ENCODE measurements at places on chromosomes 12 and 14. TPM values are rescaled to one million over a fixed set of nuclear protein-coding genes. Genes with fewer than 3 reads are reported as not detected.

GRCh38 chr12:113381220-113381619, 22.5 kb downstream of the SDS start:
- H3K27me3 ChIP-seq, result no peaks in the 10 kb centered on the region
- H3K27ac ChIP-seq, result no peak overlapping the region
- H3K36me3 ChIP-seq, result peaks cover 27% of the 10 kb centered on the region
- H3K4me3 ChIP-seq, result no peak overlapping the region
- no peaks in the 10 kb centered on the region for H3K4me1 ChIP-seq

DNA sequence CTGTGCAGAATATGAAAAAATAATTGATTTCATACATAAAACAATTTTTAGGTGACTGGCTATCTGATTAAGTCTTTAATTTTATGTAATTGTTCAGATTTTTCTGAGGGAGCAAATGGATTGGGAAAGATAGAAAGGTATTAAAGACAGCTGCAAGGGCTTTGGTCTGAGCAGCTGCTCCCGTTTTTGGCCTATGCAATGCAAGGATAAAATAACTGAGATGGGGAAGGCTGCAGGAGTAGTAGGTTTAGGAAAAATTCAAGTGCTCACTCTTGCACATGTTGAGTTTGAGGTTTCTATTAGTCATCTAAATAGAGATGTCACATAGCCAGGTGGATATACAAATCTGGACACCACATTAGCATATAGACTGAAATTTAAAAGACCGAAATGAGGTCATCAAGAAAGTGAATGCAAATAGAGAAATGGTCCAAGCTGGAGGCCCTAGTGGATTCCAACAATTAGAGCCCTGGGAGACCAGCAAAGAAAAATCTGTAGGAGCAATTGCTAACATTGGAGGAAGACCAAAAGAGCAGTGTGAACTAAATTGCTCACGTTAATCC, 144.0 kb downstream of the PPFIA2 start:
- H3K36me3 ChIP-seq, result no peaks in the 10 kb centered on the region
- no peak overlapping the region for H3K4me3 ChIP-seq
- no peaks in the 10 kb centered on the region for H3K27me3 ChIP-seq
- no peaks in the 10 kb centered on the region for H3K4me1 ChIP-seq

- no peaks in the 10 kb centered on the region for H3K4me1 ChIP-seq
- no peak overlapping the region for H3K4me3 ChIP-seq
- no peaks in the 10 kb centered on the region for H3K27me3 ChIP-seq
These were observed 13.6 kb upstream of the AMN start for GRCh38 chr14:102908766-102909455.

- H3K27me3 ChIP-seq, result no peaks in the 10 kb centered on the region
- no peak overlapping the region for H3K4me3 ChIP-seq
- H3K27ac ChIP-seq, result no peak overlapping the region
- H3K36me3 ChIP-seq, result no peaks in the 10 kb centered on the region
These were observed 277.5 kb downstream of the ALG10 start for GRCh38 chr12:34299802-34300193.

DNA sequence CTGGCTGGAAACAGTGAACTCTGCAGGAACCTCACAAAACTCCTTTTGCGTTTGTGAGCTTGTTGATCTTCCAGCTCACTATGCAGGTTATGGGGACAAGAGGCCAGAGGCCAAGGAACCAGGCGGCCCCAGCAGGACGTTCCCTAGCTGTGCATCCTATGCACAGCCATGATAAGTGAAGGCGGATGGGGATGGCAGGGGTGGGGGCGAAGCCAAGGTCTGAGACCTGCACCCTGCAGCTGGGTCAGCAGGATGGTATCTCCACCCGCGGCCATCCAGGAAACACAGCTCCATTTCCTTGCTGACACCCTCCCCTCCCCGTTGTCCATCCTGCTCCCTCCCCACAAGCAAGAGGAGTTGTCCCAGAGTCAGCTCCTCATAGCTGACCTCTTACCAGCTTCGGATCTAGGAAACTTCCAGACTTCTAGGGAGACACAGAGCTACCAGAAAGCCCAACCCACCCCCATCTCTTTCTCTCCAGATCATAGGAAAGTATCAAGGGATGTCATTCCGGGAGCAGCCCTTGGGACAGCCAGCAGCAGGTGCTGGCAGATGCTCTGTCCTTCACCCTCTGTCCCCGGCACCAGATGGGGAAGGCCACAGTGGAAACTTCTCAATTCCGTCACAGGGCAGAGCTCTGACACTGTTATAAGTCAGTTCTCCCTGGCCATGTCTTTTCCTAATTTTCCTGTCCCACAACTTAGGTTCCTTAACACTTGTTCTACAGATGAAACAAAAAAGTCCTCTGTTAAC, 9.4 kb downstream of the ZBTB39 start:
- no peaks in the 10 kb centered on the region for H3K27me3 ChIP-seq
- peaks cover 3% of the 10 kb centered on the region for H3K36me3 ChIP-seq
- peaks cover 14% of the 10 kb centered on the region for H3K4me1 ChIP-seq
- no peak overlapping the region for H3K27ac ChIP-seq
- DNase-seq, result no peak

KRT6C gene
- total RNA-seq, result not detected

DNA sequence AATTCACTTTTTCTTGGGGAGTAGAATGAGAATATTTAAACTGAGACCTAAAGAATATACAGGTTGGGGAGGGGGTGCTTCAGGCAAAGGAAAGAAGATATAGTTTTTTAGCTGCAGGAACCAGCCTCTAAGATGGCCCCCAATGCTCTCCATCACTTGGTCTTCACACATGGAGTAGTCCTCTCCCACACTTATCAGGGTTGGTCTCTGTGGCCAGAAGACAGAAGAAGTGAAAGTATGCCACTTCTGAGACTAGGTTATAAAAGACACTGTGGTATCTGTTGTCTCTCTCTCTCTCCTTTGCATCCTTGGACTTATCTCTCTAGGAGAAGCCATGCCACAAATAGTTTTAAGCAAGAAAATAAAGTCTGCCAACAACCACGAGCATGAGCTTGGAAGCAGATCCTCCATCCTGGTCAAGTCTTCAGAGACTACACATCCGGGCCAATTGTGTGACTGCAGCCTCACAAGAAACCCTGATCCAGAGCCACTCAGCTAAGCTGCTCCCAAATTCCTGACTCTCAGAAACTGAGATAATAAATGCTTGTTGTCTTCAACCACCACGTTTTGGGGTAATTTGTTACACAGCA, 18.0 kb downstream of the PUS7L start:
- H3K27ac ChIP-seq, result peak overlapping the region; percentile 59
- H3K4me1 ChIP-seq, result peaks cover 59% of the 10 kb centered on the region

GRCh38 chr14:84694161-84694560, 835.8 kb upstream of the FLRT2 start:
- H3K36me3 ChIP-seq, result no peaks in the 10 kb centered on the region
- H3K4me1 ChIP-seq, result no peaks in the 10 kb centered on the region
- DNase-seq, result no peak

GRCh38 chr12:107475900-107476299, 209.7 kb upstream of the PWP1 start:
- no peaks in the 10 kb centered on the region for H3K36me3 ChIP-seq
- H3K4me3 ChIP-seq, result no peak overlapping the region

PRR4 gene
- total RNA-seq, result 2.7 TPM

- no peak for DNase-seq
- no peaks in the 10 kb centered on the region for H3K36me3 ChIP-seq
- no peaks in the 10 kb centered on the region for H3K27me3 ChIP-seq
- H3K4me3 ChIP-seq, result no peak overlapping the region
These were observed 1278.1 kb downstream of the AACS start for GRCh38 chr12:126343321-126343720.

SIVA1 gene
- 57.2 TPM for total RNA-seq

- H3K4me1 ChIP-seq, result peaks cover 24% of the 10 kb centered on the region
- H3K4me3 ChIP-seq, result no peak overlapping the region
- H3K27me3 ChIP-seq, result no peaks in the 10 kb centered on the region
These were observed 126.6 kb downstream of the CHST11 start for GRCh38 chr12:104583301-104583700.

DNA sequence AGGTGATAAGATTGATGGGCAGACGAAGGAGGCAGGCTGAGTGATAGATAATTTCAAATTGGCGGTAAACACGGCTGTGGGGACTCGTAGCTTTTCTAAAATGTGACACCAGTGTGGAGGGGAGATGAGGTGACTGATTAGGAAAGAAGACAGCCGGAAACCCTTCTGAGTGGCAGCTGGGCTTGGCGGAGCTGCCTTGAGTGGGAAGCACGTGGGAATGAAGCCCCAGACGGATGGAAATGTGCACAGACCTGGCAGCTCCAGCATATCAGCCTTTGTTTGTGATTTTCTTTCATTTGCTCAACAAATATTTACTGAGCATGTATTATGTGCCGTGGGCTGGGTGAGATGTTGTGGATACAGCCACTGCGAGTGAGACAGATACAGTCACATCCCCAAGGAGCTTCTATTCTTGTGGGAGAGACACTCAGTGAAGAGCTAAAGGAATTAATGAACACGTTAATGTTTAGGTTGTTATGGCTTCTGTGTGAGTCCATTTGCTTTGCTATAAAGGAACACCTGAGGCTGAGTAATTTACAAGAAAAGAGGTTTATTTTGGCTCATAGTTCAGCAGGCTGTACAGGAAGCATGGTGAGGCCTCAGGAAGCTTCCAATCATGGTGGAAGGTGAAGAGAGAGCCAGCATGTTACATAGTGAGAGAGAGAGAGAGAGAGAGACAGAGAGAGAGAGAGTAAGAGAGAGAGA, 65.5 kb upstream of the LHX5 start:
- no peak for DNase-seq
- no peak overlapping the region for H3K4me3 ChIP-seq
- no peak overlapping the region for H3K27ac ChIP-seq
- H3K27me3 ChIP-seq, result no peaks in the 10 kb centered on the region

CACNA1C gene
- total RNA-seq, result 19.2 TPM

DNA sequence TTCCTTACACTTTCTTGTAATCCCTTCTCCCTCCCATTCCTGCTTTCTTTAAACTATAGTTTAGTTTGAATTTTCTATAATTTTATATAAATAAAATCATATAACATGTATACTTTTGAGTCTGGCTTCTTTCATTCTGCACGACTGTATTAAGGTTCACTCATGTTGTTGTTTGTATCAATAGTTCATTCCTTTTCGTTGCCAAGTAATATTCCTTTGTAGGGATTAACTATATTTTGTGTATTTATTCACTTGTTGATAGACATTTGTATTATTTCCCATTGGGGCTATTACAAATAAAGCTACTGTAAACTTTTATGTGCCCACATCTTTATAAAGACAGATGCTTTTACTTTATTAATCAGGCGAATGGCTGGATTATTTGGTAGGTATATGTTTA, 39.4 kb upstream of the TBC1D15 start:
- peaks cover 1% of the 10 kb centered on the region for H3K27me3 ChIP-seq
- no peak for DNase-seq
- no peak overlapping the region for H3K27ac ChIP-seq
- H3K36me3 ChIP-seq, result no peaks in the 10 kb centered on the region

- H3K4me3 ChIP-seq, result no peak overlapping the region
- no peaks in the 10 kb centered on the region for H3K4me1 ChIP-seq
- no peak for DNase-seq
- no peaks in the 10 kb centered on the region for H3K36me3 ChIP-seq
- H3K27ac ChIP-seq, result no peak overlapping the region
These were observed 19.1 kb upstream of the ACVR1B start for GRCh38 chr12:51932218-51933076.

GRCh38 chr14:87178277-87178676, 814.7 kb downstream of the GALC start:
- H3K27ac ChIP-seq, result no peak overlapping the region
- no peak for DNase-seq
- no peaks in the 10 kb centered on the region for H3K36me3 ChIP-seq
- no peaks in the 10 kb centered on the region for H3K27me3 ChIP-seq
- H3K4me1 ChIP-seq, result no peaks in the 10 kb centered on the region

DNA sequence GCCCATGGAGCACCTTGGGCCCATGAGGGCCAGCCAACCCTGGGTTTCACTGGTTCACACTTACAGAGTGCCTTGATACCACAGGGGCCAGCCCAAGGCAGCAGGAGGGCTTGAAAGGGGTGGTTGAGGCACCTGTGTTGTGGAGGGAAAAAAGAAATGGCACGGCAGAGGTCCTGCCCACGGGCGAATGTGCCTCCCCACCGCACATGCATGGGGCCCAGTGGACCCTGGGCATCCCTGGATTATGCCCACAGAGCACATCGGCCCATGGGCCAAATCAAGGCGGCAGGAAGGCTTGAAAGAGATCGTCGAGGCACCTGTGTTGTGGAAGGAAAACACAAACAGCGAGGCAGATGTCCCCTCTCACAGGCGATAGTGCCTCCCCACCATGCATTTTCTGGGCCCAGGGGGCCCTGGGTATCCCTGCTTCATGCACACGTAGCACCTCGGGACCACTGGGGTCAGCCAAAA, 378.1 kb downstream of the ALG10 start:
- no peak overlapping the region for H3K27ac ChIP-seq
- H3K36me3 ChIP-seq, result no peaks in the 10 kb centered on the region
- DNase-seq, result peak; percentile 17
- no peak overlapping the region for H3K4me3 ChIP-seq
- H3K27me3 ChIP-seq, result no peaks in the 10 kb centered on the region

GRCh38 chr14:70067810-70068209, 120.9 kb downstream of the SLC8A3 start:
- no peak overlapping the region for H3K27ac ChIP-seq
- H3K27me3 ChIP-seq, result peaks cover 9% of the 10 kb centered on the region
- H3K4me1 ChIP-seq, result no peaks in the 10 kb centered on the region
- H3K4me3 ChIP-seq, result no peak overlapping the region

TBC1D30 gene
- 0.72 TPM for total RNA-seq

NFATC4 gene
- total RNA-seq, result 101 TPM

DNA sequence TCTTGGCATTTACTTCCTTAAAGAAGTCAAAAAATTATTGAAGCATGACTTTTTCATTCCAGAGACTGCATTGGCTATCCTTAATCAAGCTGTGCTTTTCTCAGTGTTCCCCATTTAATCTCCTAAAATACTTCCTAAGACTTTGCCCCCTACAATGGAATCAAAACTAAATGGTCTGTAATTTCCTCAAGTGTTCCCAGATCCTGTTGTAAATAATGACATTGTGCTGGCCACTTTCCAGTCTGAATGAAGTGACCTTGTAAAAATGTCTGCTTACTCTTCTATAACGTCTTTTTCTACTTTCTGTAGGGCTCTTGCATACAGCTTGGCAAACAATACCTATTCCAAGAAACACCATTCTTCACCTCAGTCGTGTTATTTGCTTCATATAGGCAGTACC, 45.3 kb upstream of the MBIP start:
- no peak overlapping the region for H3K4me3 ChIP-seq
- H3K27ac ChIP-seq, result no peak overlapping the region
- no peak for DNase-seq
- H3K36me3 ChIP-seq, result no peaks in the 10 kb centered on the region

DNA sequence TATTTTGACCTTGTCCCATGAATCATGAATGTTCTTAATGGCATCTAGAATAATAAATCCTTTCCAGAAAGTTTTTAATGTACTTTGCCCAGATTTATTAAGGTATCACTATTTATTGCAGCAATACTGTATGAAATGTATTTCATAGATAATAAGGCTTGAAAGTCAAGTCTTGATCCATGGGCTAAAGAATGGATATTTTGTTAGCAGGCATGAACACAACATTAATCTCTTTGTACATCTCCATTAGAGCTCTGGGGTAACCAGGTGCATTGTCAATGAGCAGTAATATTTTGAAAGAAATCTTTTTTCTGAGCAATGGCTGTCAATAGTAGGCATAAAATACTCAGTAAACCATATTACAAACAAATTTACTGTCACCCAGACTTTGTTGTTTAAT, 141.6 kb upstream of the RPL10L start:
- H3K4me3 ChIP-seq, result no peak overlapping the region
- no peaks in the 10 kb centered on the region for H3K4me1 ChIP-seq
- H3K27ac ChIP-seq, result no peak overlapping the region
- no peak for DNase-seq

All from osteoblast (primary cell).